Foreskin keratinocyte (primary cell): ENCODE measurements at places on chromosomes 6 and 20.

DNA sequence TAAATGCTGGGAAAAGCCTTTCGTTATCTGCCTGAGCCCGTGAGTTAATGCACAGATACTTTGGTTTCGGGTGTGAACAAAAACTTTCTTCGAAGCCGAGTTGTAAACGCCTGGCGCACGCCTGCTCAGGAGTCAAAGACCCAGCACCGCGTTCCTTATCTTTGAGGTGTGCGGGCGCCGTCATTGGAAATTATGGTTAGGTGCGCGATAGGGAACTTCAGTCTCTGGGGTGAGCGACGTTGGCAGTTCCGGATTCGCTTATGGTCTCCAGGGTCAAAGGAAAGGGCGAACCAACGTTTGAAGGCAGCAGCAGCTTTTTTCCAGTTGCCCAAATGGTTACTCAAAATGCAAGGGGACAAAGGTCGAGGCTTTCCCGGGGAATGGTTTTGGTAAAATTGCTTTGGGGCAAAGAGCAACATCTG, 853 bp downstream of the SLC22A3 start:
- peak; percentile 48 for DNase-seq

DNA sequence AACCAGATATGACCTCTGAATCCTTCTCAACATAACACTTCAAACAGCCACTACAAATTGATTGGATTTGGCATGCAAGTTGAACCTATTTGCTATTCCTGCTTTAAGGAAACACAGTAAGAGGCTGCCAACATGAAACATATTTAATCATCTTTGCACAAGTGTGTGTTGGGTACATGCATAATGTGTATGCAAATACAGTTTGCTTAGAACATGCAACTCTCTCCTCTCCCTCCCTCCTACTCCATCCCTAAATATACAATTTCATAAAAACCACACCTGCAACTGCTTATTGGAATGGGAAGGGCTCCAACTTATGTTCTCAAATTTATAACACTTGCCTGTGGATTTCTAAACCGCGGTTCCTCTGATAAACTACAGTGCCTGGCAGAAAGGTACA, 71.5 kb downstream of the CD83 start:
- no peak for DNase-seq

DNA sequence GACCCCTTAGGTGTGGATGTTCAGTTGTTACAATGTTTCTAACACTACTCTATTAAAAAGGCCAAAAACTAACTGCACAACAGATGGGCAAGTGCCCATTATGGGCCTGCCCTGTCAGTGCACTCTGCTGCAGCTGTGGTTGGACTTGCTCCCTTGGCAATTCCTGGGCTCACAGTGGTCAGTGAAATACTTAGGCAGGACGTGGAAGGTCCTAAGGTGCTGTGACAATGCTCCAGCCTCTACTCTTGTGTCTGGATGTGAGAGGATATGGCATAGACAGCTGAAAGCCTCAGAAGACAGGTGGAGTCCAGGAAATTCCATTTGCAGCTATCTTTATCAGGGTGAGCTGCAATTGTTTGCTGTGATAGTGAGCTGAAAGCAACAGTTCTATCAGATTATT, 136.5 kb upstream of the OLIG3 start:
- no peak for DNase-seq

DNA sequence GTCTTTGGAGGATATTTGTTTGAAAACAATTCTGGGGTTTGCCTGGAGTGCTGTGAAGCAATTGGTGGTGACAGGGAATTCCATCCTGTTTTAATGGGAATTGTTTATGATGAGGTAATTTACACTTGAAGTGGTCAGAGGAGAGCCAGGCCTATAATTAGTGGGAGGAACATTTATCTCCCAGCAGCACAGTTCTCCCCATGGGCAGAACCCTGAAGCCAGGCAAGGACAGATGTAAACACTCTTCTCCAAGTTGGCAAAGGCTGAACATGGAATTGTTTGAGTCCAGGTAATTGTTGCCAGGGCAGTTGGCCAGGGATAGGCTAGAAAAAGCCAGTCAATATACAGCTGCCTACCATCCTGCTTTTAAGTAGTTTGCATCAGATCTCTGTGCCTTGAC, 789.7 kb downstream of the FRK start:
- DNase-seq = no peak

- DNase-seq = no peak
Measured at GRCh38 chr20:41818991-41819390, 200.8 kb upstream of the CHD6 start.

DNA sequence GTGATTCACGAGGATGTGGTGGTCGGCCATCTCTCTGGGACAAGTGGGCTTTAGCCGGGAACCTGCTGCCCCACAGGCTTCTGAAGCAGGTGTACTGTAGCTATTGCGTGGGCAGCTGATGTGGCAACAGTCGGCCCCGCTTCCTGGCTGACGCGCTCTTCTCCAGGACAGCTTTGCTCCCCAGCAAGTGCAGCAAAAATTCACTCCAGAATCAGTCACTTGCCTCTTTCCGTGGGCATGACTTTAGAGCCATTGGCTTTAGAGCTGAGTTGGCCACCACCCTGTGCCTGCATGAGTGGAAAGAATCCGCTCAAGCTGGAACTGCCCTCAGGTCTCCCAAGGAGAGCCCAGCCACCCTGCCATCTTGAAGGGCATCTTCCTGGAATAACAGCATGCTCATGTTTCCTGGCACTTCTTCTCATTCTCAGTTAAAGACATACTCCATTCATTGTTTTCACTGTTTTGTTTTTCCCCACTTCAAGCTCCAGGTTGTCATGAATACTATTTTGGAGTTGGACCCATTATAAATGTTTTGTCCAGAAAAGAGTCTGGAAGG, 178.3 kb downstream of the ZDHHC14 start:
- DNase-seq = no peak

DNA sequence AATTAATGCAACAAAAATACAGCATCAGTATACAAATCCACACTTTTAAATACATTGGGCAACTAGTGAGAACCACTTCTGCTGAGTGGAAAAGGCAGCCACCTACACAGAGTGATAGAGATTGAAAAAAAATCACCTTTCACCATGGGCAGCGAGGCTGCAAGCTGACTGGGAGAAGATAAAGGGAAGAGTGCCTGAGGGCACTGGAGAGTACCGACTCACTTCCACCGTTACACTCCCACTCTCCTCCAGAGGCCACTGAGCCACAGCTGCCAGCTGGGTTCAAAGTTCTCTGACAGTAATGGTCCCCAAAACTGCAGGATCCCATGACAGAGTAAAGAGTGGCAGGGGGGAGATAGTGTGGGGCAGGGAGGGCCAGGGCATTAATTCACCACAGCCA, 24.1 kb downstream of the PXT1 start:
- DNase-seq = peak; percentile 35

DNA sequence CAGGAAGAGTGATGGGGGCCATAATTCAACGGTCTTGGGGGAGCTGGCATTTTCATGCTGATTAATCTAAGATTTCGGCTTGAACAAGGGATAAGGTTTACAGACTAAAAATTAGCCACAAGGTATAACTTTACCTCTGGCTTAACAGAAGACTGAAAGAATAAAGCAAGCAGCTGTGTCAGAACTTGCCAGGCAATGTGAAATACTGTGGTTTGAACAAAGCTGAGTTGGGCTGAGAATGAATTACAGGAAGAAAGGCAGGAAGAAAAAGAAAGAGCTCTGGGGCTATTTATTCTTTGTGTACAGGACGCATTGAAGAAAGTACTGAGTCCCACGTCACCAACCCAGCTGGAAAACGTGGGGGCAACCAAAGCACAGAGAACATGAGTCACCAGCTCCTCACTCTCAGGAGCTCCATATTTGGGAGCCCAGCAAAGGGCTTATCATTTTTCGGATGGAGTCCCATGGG, 121.5 kb upstream of the NEDD9 start:
- peak; percentile 89 for DNase-seq

DNA sequence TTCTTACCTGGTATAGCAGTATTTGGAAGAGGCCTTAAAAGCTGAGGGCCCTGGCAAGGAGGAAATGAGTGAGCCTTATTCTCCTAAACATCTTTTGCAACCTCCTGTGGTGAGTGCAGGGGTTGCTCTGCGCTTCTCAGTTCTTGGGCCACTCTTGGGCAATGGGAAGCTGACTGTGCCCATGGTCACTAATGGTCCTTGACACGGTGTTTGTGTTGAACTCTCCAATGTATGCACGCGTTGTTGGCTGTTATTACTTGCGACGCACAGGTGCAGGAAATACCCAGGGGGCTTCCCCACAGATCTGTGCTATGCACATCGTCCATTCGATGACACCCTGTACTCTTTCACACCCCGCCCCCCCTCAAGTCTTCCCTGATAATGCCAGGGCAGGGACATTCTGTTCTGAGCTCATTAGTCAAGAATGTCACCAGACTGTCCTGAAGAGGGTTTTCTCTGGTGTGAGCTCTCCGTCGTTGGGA, 79.7 kb downstream of the EDN1 start:
- peak; percentile 23 for DNase-seq

DNA sequence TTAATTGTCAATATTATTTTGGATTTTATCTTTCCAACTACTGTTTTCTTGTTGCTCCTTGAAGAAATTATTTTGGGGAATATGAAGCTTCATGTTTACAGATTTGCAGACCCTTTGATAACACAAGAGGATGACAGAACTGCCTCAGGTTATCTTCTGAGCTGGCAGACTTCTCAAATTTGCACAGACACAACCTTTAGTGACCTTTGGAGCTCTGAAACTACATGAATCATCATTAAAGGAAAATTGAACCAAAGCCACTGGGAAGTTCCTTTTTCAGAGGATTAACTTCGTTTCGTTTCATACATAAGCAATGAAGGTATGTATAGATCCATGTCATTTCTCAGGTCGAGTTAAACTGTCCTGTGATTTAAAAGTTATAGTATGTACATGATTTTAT, 85.9 kb downstream of the FBXO5 start:
- no peak for DNase-seq

DNA sequence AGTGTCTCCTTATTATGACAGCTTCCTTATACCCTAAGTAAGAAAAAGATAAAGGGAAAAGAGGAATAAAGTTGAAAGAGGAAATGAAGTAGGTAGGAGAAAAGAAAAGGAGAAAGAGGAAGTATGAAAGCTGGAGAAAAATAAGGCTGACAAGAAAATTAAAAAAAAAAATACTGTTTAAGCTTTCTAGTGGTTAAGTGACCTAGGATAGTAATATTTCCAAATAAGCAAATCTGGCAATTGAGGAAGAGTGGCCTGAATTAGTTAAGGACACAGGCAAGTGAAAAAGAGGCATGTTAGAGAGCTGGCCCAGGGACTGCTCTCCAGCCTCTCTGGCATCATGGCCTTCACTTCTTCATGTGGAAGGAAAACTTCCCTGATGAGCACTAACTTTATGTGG, 76.5 kb upstream of the ADGRF1 start:
- no peak for DNase-seq

DNA sequence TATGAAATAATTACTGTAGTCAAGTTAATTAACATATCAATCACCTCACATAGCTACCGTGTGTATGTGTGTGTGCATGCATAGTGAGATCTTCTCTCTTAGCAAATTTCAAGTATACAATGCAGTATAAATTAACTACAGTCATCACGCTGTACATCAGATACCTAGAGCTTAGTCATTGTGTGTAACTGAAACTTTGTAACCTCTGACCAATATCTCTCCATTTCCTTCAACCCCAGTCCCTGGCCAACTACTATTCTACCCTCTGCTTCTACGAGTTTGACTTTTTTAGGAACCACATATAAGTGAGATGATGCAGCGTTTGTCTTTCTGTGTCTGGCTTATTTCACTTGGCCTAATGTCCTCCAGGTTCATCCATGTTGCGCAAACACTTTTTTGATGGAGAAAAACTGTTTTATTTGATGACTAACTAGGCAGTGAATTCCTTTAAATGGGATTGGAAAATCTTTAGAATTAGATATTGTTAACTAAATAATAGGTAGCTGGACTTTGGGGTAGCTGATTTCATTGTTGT, 459.5 kb downstream of the DHX35 start:
- no peak for DNase-seq

- no peak for DNase-seq
Measured at GRCh38 chr20:9228774-9229450, 160.0 kb downstream of the PLCB4 start.

DNA sequence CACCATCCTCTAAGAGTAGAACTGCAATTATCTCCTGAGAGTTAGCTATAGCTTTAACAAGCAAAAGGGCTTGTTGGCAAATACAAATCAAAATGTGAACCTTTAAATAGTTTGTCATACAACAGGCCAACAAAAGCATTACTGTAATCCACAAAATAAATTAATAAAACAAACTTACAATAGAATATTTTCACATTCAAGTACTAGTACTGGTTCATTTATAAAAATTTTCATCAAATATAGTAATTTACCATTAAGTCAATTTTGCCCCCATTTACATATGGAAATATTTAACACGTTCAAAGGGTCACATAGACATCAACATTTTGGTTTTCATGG, 9.4 kb downstream of the RBM39 start:
- no peak for DNase-seq

DNA sequence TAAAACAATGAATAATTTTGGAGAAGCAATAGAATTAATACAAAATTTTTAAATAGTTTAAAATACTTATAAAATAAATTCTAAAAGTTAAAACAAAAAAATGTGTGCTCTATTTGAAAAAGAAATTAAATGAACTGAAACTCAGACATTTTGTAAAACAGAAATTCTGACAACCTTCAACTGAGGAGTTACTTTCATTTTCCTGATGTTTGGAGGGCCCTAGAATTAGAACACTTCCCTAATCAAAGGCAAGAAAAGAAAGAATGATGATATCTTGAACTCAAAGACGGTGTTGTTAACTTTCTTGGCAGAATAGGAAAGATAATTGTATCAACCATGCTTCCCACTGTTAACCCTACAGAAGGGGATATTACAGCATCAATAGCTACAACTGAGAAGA, 27.9 kb downstream of the SNX14 start:
- no peak for DNase-seq
